Endothelial cell (in vitro differentiated cells): ENCODE measurements at places on chromosomes 7 and 10.

GRCh38 chr7:121878918-121879464 is 6.0 kb downstream of the PTPRZ1 start:
- DNase-seq = no peak

- peak; percentile 5 for DNase-seq
Measured at GRCh38 chr7:34165927-34166550, 260.7 kb downstream of the BMPER start.

DNA sequence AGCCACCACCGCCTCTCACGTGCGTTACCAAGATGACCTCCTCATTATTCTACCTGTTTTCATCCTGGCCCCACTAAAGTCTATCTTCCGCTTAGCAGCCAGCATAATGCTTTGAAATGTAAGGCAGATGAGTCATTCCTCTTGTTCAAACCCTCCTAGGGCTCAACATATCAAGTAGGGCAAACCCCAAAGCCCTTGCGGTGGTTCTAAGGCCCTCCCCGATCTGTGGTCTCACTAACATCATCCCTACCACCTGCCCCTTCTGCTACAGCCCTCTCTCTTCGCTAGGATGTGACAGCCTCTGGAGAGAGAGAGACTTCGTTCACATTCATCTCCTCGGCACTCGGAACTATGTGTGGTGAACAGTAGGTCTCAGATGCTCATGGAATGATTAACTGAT is 94.8 kb downstream of the SVIL start:
- no peak for DNase-seq

- DNase-seq = no peak
Measured at GRCh38 chr7:13276977-13277376, 589.5 kb downstream of the ARL4A start.

- DNase-seq = peak; percentile 51
Measured at GRCh38 chr7:19117091-19117869, at the start of gene TWIST1. TWIST1 (minus strand) TSS chr7:19117636; CDS start chr7:19117321, 315 bp downstream.

DNA sequence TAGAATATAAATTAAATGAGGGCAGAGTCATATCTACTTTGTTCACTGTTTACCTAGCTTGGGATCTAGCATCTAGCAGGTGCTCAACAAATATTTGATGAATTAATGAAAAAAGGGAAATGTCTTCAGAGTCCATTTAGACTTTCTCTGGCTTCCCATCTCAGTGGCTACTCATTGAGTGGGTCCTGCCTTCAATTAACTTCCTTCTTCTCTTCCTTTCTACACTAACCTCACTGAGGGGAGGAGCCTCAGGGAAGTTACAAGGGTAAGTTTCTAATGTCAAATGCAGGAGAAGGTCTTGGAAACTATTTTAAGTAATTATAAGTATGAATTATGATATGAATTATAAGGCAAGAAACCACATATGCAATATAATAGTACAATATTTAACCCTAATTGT is 28.2 kb upstream of the MPP7 start:
- DNase-seq = no peak

- no peak for DNase-seq
Measured at GRCh38 chr7:41573862-41574261, 129.0 kb downstream of the INHBA start.

DNA sequence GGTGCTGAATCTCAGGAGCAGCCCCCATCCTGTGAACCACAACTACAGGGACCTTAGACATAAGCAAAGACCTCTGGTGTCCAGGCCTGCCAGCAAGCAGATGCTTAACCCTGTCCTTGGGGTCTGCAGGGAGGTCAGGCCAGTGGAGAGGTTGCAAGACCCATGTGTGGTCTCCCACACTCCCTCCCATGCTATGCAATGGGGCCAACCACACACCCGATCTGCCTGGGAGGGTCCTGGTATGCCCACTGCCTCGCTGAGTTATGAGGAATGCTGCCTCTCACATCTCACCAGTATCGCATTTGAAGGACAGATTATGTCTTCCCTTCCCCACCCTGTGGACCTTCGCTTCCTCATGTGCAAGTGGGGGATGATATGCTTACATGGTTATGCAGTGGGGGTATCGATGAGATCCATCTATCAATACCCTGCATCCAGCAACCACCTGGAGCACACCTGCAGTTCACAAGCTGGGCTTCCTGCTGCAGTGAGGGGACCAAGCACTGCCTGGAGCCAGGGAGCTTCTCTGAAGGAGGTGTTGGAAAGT is 191.6 kb downstream of the ZNF716 start:
- no peak for DNase-seq

DNA sequence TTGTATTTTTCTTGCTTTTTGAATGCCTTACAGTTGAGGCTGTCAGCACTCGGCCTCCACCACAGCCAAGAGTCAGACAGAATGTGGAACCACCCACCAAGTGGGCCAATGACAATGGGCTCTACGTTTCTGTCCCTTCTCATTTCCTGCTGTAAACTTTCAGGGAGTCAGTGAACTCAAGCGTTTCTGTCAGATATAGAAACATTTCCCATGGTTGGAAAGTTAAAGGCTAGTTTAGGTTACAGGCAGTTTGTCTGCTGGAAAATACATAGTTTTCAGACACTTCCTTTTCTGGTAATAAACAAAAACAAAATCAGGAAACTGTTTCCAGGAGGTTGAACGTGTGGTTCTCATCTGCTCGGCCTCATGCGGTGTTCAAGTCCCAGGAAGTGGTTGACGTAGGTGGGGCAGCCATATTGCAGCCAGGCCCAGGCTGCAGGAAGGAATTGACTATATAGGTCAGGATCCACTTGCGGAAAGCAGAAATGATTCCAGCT is 245.1 kb downstream of the CAMK1D start:
- DNase-seq = no peak

GRCh38 chr7:29445736-29446135 is 117.9 kb upstream of the PRR15 start:
- DNase-seq = no peak

DNA sequence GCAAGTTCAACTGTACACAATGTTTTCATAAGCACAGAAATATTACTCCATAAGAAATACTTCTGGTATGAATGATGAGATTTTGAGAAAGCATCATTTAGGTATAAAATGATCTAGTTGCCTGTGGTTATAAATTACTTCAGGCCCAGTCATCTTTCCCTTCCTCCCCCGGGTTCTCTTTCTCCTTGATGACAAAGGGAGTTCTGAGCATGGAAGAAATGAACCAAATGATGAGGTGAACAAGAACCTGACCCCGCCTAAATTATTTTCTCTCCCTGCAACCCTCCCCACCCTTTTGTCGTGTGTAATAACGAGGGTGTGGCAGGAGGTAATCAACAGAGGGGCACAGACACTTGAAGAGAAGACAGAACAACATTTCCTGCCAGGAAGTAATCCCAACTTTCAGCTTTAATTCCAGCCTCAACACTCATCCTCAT is 319.6 kb upstream of the SP8 start:
- DNase-seq = no peak

DNA sequence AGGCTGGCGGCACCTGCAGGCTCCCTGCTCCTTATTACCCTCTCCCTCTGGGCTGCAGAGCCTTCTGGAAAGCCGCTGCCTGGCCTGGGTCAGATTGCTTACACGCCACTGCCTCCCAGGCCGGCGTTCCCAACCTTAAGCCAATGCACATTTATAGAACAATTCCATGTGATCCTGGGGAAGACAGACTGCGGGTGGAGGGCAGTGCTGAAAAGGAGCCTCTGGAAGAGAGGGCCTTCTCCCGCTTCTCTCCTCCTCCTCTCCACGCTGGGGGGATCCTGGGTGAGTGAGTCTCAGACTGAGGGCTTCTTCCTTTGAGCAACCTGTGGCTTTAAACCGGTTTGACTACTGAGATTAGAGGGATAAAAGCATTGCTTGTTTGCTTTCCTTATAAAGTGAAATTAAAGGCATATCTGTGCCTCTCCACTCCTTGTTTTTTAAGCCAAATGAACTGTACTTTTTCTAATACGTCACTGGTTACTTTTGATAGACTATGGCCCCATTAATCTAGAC is 5.5 kb downstream of the TACC2 start:
- DNase-seq = no peak

DNA sequence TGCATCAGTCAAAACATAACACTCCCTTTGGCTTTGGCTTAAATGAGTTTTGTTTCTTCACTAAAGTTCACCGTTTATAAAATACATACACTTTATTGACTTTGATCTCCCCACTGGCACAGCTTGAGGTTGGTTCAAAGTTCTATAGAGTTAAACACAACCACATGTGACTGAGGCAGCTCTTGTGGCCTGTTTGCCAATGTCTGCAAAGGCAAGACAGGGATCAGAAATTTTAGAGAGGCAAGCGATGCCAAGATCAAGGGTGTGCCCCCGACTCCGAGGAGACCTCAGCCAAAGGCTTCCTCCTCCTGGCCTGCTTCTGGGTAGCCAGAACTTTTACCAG is 129.8 kb upstream of the JCAD start:
- no peak for DNase-seq

DNA sequence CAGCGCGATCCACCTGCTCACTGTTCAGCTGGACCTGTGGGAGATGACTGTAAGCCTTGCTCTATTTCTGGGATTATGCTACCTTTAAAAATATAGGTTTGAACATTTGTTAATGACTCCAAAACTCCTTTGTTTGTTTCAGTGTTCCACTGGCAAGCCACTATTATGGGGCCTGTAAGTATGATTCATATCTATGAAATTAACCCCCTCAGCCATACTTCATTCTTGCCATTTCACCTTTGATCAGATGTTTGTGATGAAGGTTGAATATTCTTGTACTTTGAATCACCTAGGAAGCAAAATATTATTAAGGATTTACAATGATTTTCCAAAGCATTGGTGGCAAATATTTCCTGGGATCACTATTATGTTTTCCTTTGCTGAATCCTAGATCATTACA is 23.9 kb upstream of the TFAM start:
- no peak for DNase-seq

DNA sequence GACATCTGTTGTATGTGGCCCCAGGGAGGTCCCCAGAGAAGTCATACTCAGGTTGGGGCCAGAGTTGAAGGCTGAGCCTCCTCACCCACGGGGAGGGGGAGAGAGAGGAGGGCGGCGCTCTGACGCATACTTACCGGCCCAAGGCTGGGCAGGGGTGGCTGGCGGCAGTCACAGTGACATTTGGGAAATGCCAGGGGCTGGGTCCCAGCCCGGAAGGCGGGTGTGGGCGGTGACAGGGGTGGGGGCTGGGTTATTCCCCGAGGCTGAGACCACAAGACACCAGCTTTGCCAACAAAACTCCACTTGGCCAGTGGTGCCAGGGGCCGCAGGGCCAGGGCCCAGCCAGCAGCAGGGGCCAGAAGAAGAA is 41.1 kb downstream of the RASGEF1A start:
- DNase-seq = peak; percentile 2

DNA sequence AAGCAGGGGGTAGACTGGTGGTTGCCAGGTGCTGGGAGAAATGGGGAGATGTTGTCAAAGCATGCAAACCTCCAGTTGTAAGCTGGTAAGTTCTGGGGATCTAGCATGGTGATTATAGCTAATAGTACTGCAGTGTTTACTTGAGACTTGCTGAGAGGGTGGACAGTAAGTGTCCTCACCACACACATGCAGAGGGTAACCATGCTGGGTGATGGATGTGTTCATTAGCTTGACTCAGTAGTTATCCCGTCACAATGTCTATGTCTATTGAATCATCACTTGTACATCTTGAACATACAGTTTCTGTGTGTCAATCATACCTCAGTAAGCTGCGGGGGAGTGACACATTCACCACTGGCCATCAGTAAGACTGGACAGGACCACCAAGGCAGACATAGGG is 42.1 kb downstream of the GSDME start:
- DNase-seq = no peak

DNA sequence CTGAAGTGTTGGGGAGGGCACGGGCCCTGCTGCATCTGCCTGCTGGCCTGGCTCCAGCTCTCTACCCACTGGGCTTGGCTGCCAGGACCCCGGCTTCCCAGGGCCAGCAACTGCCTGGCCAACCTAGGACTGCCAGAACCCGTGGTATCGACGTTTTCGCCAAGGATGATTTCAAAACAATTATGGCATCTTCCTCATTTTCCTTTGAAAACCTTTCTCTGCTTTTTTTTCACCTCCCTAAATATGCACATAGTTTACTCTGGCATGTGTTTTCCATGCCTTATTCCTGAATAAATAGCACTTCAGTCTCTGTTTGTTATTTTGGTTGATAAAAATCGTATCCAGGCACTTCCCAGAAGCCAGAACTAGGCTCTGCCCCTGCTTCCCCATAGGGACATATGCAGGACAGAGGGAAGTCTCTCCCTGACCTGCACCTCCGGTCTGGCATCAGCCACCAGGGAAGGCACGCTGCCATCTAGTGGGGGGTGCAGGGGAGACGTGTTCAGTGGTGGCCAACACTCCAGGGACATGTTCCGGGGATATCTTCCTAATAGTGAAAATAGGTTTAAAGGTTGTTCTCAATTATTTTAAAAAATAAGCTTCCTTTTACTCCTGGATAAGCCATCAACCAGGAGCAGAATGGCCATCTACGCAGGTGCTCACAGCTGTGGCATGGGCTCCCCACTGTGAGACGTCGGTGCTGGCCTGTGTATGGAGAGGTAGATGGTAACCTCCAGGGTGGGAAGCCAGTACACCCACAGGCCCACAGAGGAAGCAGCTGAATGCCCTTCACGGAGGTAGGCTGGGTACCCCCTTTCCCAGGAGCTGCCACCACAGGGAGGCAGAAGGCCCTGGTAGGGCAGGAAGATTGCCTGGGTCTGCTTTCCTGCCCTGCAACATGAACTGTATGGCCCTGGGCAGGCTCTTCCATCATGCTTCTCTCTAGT is 30.7 kb upstream of the ANTXRL start:
- DNase-seq = peak; percentile 83

DNA sequence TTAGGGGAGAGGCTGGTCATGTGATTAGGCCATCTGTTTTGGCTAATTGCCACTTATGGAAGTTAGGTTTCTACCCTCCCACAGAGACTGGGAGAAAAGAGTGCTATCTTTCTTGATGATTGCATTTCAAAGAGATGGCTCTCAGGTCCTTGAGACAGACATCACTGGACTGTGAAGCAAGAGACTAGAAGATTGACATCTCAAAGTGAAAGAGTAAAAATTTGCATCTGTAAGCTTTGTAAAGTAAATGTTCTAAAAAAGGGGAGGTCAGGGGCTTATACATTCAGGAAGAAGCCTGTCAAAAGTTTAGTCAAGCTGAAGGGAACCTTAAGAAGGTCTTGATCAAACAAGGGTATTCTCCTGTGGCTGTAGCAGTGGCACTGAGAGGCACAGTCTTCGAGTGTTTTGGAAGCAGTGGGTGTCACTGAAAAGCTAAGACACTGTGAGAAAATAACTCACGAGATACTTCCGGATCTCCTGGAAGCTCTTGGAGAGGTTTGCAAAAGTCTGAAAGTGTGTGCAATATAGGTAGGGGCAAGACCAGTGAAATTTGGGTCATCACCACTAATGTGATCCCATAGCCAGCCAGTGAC is 342.1 kb downstream of the PHF14 start:
- DNase-seq = no peak

DNA sequence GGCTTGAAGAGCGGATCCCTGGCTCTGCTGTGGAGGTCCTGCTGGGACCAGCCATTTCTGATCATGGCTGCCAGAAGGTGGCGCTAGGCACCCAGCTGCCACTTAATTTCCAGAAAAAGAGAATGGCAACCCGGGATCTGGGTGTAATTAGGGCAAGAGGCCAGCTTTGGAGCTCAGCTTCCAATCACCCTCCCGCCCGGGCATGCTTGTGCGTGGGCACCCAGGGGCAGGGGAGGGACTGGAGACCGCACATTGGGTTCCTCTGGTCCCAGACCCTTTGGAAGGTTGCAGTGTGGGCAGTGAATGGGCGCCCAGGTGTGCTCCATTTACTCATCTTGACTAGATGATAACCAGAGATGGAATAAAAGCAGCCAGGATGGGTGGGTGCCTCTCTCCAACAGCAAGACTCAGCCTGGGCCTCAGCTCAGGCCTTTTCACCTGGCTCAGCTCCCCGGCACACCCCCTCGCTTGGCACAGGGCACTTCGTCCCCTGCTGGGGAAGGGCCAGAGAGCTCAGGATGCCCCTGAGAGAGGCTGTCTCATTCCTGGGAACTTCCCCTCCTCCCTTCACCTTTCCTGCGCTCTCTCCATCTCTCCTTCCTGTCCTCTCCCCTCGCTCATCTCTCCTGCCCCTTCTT is 14.7 kb downstream of the FAM241B start:
- peak; percentile 79 for DNase-seq
